ENCODE measurements at places on chromosomes 12 and 14. TPM values are rescaled to one million over a fixed set of nuclear protein-coding genes. Genes with fewer than 3 reads are reported as not detected.

GRCh38 chr12:69024413-69024812, 91.4 kb upstream of the CPM start:
- DNase-seq: no peak

- no peak for DNase-seq
Observed at GRCh38 chr12:54504550-54504949, 7.0 kb downstream of the NCKAP1L start.

- DNase-seq: no peak
Observed at GRCh38 chr14:24790196-24790595, 156.2 kb upstream of the GZMB start.

TTC5 gene
- 5.8 TPM for polyA plus RNA-seq

SYNDIG1L gene
- not detected for polyA plus RNA-seq

Data from K562 (cell line).